ENCODE measurements at places on chromosomes 16 and 17.

GRCh38 chr17:3944485-3945388 is 19.5 kb downstream of the ATP2A3 start:
- peak; percentile 61 for DNase-seq

- no peak for DNase-seq
Observed at GRCh38 chr16:85916141-85916890, 17.4 kb downstream of the IRF8 start.

DNA sequence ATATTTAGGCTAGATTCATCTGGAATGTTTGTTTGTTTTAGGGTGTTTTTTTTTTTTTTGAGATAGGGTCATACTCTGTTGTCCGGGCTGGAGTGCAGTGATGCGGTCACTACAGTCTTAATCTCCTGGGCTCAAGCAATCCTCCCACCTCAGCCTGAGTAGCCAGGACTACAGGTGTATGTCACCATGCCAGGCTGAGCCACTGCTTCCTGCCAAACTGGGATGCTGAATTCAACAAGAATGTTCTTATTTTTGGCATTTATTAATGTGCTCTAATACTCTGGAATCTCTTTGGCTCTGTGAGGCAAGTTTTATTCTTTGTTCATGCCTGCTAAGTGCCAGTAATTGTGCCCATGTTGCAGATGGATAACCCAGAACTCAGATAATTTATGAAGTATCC is 21.5 kb downstream of the SP2 start:
- no peak for DNase-seq

DNA sequence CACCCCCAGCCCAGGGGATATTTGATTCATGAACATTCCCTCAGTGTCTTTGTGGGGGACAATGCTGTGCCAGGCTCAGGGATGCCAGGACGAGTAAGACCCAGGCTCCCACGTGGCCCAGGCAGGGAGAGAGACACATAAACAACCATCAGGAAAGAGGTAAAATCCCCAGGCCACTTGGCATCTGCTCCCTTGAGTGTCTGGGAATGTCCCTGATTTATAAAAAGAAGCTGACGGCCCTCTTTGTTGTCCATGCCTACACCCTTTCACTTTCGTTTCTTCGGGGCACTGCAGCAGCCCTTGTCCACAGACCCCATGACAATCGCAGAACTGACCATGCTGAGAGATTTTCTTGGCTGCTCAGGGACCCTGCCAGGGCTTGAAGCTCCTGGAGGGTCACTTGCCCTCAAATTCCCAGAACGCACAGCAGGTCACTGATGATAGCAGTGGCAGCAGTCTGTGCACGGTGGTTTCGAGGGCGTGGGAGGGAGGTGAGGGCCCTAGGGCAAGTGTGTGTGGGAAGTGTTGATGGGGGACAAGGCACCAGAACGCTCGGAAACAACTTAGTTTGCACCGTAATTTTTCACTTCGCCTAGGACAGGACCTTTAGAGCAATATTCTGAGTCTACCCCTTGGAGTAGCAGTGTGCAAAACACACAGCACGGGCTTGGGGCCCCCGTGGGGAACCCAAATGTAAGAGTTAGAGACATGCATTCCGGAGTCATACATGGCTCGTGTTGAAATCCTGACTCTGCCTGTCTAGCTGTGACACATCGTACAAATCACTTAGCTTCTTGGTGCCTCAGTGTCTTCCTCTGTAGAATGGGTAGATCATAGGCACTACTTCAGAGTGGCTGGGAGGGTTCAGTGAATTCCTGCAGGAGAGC is 4.7 kb downstream of the NOD2 start:
- peak; percentile 70 for DNase-seq

DNA sequence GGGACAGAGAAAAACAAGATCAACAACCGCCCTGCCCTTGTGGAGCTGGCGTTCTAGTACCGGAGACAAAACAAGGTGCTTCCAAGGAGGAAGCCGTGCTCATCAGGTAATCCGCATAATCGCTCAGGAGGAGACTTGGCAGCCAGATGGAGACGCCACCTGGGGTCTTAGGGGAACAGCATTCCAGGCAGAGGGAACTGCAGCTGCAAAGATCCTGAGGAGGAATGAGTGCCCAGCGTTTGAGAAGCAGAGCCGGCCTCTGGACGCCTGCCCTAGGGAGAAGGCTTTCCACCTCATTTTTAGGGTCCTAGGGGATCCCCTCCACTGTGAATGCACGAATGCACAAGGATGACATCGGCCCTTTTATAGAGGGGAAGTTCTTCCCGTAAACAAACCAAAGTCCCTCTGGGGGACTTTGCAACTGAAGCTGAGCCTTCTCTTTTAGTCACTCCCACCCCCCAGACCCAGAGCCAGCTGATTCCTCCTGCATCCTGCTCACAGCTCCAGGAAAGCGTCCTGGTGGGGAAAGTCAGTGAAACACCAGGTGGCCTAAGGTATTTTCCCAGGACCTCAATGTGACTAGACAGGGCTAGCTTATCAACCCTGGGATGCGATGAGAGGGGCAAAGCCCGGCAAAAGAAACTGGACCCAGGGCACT is 13.2 kb upstream of the MPRIP start:
- no peak for DNase-seq

DNA sequence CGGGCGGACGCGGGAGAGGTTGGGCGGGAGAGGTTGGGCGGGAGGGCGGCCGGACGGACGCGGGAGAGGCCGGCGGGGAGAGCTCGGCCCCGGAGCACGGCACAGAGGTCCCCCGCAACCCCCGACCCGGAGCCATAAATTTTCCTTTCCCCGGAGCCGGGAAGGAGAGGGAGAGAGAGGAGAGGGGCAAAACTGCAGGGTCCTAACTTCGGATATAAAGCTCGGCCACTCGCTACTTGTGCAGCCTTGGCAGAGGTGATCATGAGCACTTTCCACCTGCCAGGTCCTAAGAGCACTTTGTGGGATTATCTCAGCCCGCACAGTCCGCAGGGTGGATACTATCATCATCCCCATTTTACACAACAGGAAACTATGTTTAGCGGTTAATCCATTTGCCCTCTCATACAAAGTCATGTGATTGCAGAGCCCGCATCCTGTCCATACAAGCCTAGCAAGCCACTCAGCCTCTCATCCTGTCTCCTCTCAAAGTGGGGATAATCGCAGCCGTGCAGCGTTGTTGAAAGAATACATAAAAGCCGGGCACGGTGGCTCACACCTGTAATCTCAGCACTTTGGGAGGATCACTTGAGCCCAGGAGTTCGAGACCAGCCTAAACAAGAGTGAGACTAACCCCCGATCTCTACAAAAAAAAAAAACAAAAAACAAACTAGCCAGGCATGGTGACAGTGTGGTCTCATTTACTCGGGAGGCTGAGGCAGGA is 780 bp upstream of the DCAKD start:
- DNase-seq, result peak; percentile 57

GRCh38 chr17:78125976-78126894 is 2.3 kb downstream of the TMC6 start:
- no peak for DNase-seq

- DNase-seq, result peak; percentile 23
Observed at GRCh38 chr16:30142672-30143346, 19.8 kb upstream of the MAPK3 start.

- peak; percentile 6 for DNase-seq
Observed at GRCh38 chr16:72876221-72876620, 171.7 kb downstream of the ZFHX3 start.

- no peak for DNase-seq
Observed at GRCh38 chr17:83171661-83172060, 92.3 kb downstream of the METRNL start.

All from activated T-cell treated with anti-CD3 and anti-CD28 coated beads, Interleukin-2, amount 50 U/mL, for 72 hours (primary cell).